ENCODE measurements at places on chromosomes 1 and 21.

- no peak for DNase-seq
Measured at GRCh38 chr1:26404641-26405040, 6.0 kb upstream of the LIN28A start.

DNA sequence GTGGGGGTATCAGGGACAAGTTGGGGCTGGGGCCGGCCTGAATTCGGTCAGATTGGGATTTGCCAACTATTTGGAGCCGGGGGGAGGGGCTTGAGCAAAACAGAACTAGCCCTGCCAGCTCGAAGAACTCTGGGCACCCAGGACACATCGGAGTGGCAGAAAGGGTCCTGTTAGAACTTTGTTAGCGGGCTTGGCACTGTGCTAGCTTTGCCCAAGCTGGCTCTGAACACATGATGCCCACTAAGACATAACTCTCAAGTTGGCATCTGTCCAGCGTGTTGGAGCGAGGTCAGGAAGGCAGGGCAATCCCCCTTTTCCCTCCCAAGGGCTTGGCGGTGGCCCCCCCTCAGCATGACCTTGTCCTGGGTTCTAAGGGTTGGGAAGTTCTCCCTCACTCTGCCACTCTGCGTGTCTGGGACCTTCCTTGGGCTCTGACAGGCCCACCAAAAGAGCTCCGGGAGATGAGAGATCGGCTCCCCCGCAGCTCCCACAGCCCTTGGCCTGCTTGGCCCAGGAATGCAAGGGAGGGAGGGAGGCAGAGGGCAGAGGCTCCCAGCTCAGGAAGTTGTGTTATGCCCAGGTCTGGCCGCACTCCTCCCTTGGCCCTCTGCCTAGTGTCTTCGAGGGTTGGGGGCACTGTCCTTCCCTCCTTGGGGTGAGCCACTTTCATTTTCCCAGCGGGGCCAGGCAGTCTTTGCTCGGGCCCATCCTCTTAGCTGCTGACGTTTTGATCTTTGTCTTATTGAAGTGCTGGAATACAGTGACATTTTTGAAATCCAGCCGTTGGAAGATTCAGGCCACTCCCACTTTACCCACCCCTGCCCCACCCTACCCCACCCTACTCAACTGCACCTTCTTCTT, 1.2 kb downstream of the LMNA start:
- DNase-seq: peak; percentile 55

DNA sequence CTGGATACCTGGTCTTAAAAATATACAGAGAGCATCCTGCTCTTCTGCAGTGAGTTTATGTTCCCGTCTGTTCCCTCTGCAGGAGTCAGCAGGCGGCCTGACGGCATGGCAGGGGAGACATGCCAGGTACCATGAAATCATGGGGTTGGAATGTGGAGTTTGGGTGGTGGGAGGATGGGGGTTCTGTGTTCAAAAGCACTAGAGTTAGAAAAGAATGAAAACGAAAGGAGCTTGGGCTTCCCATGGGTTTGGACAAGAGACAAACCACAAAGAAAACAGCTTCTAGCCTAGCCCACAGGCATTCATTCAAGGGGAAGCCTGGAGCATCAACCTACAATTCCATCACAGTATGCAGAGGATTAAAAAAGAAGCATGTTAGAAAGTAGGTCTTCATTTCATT, 59.9 kb downstream of the WARS2 start:
- no peak for DNase-seq

DNA sequence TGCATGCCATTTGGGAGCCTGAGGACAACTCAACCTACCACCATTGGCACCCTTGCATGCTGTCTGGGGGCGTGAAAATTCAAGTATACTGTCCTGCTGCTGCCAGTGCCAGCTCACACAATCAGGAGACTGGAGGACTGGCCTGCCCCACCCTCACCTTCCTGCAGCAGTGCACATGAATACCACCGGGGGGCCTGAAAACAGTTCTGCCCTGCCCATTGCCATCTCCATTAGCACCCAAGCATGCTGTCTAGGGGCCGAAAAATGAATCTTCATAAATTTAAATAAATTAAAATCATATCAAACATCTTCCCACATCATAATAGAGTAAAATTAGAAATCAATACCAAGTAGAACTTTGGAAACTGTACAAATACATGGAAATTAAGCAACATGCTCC, 322.1 kb upstream of the TMPRSS15 start:
- DNase-seq: no peak

GRCh38 chr1:209962856-209963255, 24.8 kb downstream of the SYT14 start:
- no peak for DNase-seq

DNA sequence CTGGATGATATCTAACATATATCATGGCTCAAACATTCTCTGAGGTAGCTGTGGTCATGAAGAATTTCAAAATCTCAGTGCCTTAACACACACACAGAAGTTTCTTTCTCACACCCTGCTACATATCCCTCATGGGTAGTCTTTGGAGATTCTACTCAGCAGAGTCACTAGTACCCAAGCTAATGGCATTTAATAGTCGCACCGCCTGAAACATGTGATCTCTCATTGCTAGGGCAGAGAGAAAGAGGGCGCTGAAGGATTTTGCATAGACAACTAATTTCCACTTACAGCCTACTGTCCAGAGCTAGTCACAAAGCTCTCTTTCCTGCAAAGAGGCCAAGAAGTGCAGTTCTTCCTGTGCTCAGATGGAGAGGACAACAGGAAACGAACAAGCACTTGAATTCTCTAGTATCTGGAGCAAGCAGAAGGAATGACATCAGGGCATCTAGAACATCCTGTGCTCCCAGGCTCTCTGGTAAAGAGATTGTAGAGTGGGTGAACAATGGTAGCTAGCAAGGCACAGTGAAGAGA, 183.4 kb upstream of the PTBP2 start:
- DNase-seq: no peak

DNA sequence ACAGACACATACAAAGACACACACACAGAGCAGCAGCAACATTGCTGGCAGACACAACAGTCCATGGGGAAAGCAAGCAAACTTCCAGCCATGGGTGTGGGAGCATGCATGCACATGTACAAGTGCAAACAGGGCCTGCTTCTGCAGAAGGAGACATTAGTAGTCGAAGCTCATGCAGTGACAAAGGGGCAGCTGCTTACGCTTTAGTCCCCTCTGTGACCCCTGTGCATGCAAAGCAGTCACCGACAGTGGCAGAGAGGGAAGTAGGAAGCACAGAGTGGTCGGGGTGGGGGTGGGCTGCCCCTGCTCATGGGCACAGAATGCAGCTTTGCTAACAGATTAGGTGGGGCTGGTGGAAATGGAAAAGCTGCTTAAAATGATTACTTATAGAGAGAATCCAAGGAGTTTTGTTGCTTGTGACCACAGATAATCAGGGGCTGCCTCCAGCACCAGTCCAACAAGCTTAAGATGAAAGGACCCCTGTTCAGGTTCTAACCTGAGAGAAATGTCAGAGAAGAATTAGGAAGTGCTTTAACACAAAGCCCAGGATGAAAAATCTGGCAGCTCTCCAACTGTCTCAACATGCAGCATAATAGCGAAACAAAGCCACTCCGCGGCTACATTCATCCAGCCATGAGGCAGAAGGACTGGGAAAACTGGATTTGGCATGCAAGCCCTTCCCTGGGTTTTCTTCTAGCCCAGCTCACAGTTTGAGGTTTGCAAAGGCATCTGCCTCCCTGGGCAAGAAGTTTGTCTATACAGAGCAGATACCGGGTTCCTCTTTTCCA, 378.9 kb downstream of the KCNH1 start:
- DNase-seq: no peak

GRCh38 chr1:156887734-156888133, 5.8 kb upstream of the PEAR1 start:
- no peak for DNase-seq

GRCh38 chr21:33259428-33259827, 6.7 kb upstream of the IL10RB start:
- DNase-seq: no peak

GRCh38 chr1:33267468-33268205, 11.3 kb downstream of the ZNF362 start:
- no peak for DNase-seq
